SK-N-SH (cell line): ENCODE measurements at places on chromosomes 4 and X. TPM values are rescaled to one million over a fixed set of nuclear protein-coding genes. Genes with fewer than 3 reads are reported as not detected.

DNA sequence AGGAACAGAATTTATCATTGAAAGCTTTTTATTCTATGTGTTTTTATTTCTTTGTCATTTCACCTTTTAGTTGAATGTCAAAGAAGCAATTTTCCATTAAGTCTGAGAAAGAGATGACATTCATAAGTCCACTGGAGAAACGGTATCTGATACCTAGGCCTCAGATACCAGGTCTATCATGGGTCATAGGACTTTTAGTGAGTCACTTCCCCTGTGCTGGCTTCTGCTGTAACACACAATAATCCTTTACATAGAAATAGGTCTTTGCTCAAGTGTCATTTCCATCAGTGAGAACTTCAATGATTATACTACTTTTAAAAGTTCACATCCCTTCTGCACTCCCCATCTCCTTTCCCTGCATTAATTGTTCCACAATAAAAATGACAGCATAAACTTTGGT, 125.5 kb upstream of the ARMCX2 start:
- no peak for DNase-seq

- no peak for DNase-seq
Observed at GRCh38 chr4:124904723-124905388, 192.3 kb upstream of the ANKRD50 start.

DNA sequence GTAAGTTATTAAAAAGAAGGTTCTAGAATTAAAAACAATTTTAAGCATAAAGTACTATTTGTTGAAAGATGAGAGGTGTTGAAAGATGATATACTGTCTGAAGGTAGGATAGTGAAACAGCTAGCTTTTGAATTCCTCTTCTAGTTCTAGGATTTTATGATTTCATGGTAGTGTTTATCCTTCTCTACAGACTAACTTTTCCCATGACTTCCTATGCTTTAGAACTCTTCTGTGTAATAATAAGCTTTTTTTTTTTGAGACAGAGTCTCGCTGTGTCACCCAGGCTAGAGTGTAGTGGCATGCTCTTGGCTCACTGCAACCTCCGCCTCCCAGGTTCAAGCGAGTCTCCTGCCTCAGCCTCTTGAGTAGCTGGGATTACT, 96.0 kb upstream of the NUDT6 start:
- no peak for DNase-seq

GRCh38 chr4:113049421-113050370, at the start of gene ANK2:
Gene ANK2 (plus strand): TSS chr4:113049653. CDS start chr4:113049729, 76 bp downstream.
- DNase-seq: peak; percentile 54

DNA sequence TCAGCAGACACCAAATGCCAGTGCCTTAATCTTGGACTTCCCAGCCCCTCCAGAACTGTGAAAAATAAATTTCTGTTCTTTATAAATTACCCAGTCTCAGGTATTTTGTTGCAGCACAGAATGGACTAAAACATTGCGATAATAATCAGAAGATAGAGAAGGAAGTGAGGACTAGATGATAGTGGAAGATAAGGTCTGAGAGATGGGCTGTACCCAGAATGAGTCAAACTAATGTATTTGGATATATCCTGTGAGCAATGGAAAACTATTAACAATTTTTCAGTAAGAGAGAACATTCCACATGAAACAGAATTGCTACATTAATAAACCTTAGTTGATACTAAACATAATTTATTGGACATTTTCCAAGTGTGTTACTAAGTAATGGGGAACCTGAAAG, 93.3 kb downstream of the FANCB start:
- DNase-seq: no peak

The TAF7L gene
- polyA plus RNA-seq: 0.38 and 0.39 TPM in 2 replicates

The FAM184B gene
- polyA plus RNA-seq: not detected in 2 replicates

The FGFBP1 gene
- 0.11 and 0.13 TPM in 2 replicates for polyA plus RNA-seq

The TEC gene
- polyA plus RNA-seq: 0.85 and 1.3 TPM in 2 replicates

The ARMCX1 gene
- polyA plus RNA-seq: 9.2 and 9.7 TPM in 2 replicates

The MID2 gene
- 0.16 and 0.18 TPM in 2 replicates for polyA plus RNA-seq
